Fibroblast of the aortic adventitia (primary cell): ENCODE measurements at places on chromosomes 7 and 10. TPM values are rescaled to one million over a fixed set of nuclear protein-coding genes. Genes with fewer than 3 reads are reported as not detected.

SRGN gene
- total RNA-seq: 65.8 and 127 TPM in 2 replicates

DNA sequence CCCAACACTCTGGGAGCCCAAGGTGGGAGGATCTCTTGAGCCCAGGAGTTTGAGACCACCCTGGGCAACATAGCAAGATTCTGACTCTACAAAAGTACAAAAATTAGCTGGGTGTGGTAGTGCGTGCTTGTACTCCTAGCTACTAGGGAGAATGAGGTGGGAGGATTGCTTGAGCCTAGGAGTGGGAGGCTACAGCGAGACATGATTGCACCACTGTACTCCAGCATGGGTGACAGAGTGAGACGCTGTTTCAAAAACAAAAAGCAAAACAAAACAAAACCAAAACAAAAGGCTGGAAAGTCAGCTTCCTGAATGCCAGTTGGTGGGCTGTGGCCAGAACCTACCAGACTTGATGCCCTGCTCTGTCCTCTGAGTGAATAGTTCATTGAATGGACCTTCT is 242.8 kb downstream of the PHTF2 start:
- no peak for DNase-seq

- DNase-seq: peak; percentile 27
Measured at GRCh38 chr10:51876503-51876902, 177.1 kb upstream of the CSTF2T start.

DNA sequence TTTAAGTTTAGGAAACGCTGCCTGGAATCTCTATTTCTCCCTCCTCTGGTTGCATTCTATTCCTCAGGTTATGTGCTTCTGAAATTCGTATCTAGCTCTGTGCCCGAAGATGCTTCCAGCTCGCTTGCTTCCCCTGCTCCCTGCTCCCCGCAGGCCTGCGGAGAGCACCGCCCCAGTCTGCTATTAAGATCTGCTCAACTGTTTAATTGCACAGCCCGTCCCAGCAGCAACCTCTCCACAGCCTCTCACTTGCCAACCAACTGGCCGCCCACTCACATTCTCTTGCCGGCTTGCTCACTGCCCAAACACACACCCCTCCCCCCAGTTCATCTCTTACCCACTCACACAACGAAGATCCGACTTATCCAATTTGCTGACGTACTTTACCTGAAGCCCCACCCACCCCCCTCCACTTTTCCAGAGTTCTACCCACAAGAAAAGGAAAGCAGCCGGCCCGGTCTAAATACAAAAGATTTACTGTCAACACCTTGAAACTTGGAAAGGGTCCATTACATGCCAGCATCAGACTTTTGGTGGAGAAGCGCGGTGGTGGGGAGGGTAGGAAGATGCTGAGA is 167.3 kb upstream of the KLF14 start:
- peak; percentile 94 for DNase-seq

GNG11 gene
- 37.0 and 56.9 TPM in 2 replicates for total RNA-seq

C10orf95 gene
- total RNA-seq: not detected in 2 replicates

DNA sequence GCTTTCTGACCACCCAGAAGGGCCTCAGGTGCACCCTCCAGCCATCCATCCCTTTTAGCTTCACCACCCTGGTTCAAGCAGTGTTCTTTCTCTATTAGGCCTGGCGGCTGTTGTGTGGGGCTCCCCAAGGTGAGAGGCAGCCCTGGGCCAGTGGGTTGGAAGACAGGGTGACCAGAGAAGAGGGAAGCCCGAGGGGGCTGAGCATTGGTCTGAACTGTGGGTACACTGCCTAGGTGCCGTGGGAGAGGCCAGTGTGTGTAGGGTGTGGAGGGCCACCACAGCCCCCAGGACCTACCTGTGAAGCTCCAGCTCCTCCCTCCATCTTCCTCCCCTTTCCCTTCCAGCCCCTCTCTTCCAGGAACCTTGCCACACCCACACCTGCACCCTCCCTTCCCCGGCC is 9.1 kb upstream of the MTPAP start:
- DNase-seq: no peak

GRCh38 chr10:86376852-86377796 is 10.5 kb upstream of the GRID1 start:
- peak; percentile 43 for DNase-seq

OR2A12 gene
- not detected in 2 replicates for total RNA-seq

DNA sequence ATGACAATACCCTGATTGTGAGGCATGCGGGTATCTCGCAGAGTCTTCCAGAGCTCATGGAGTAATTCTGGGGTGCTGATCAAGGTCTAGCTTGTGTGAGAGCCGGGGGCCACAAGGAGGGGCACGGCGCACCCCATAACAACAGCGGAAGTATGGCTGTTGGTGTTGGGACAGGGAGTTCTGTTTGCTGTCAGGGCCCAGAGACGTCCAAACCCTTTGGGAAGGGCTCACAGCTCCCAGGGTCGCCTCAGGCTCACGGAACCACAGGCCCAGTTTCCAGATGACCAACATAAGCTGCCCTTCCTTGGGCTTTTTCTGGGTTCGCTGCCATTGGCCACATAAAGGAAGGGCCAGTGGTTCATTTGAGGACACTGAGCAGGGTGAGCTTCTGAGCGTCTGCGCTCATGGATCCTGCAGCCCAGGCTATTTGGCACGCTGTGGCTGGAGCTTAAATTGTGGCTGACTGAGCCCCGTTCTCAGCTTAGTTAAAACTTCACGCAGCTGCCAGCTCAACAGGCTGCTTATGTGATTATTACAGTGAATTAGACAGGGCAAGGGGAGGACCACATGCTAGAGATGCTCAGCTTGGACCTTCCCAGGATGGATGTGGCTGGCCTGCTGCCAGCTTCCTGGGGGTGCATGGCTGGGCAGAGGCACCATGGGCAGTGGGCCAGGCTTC is 92.3 kb downstream of the DNAJB6 start:
- no peak for DNase-seq

- peak; percentile 82 for DNase-seq
Measured at GRCh38 chr7:121016966-121017365, 28.5 kb downstream of the CPED1 start.

PGAM1 gene
- total RNA-seq: 107 and 362 TPM in 2 replicates

- no peak for DNase-seq
Measured at GRCh38 chr7:2621948-2622640, 9.7 kb upstream of the TTYH3 start.

DNA sequence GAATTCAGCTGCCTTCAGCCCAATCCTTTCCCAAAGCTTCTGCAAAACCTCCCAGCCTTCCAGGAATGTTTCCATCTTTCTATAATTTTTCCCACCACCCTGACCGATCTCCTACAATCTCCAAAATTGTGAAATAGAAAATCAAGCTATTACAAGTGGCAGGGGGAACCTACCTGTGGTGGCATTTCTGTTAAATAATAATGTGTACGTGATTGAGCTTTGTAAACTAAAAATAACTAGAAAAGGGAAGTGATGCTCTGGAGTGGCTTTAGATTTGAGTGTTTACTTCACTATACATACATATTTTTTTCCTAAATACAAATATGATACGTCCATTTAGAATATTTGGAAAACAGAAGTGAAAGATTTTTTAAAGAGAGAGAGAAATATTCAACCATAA is 593.6 kb downstream of the GRM8 start:
- no peak for DNase-seq

GRCh38 chr7:108078211-108078673 is 51.9 kb downstream of the LAMB4 start:
- peak; percentile 74 for DNase-seq

DNA sequence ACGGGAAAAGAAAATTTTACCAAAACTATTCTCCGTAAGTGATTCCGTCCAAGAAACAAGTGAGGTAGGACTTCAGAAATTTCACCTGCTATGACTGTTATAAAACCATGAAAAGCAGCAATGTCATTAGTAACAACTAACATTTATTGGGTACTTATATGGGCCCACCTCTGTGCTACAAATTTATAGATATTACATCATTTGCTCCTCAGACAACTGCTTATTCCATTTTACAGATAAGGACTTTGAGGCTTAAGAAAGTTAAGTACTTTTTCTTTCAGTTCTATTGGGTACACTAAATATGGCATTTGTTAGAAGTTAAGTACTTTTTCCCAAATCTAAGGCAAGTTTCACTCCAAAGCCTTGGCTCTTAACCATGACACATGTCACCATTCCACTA is 36.3 kb downstream of the HACD1 start:
- no peak for DNase-seq

DNA sequence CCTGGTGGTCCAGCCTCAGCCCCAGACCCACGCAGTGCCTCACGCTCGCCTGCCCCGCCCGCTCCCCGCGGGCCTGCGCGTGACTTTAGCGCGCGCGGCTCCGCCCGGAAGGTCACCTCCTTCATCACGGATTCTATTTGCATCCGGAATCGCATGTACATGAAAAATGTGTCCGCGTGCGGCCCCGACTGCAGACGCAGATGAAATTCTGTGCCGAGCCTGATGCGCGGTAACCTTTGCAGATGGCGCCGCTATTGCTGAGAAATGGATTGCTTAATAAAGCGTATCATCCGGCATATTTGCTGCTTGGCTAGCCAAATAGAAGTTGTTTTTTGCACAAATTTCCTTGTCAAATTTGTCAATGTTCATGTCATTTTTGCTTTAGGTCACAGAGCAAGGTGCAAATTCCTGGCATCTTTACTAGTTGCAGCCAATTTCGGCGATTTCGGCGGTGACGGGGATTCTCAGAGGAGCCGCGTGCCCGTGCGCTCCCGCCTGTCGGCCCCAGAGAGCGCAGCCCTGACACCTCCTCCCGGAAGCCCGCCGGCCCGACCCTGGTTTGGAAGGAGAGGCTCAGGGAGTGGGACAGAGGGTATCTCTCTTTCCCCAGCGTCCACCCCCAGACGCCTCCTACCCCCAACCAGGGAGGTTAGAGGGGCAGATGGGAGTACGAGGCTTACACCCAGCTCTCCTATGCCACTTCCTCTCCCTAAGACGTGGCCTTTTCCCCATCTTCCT is 85.9 kb upstream of the PAX2 start:
- DNase-seq: no peak

HOXA3 gene
- total RNA-seq: 1.2 and 3.5 TPM in 2 replicates

C1QL3 gene
- total RNA-seq: 0.09 TPM in 1 of 2 replicates, not detected in the other

DNA sequence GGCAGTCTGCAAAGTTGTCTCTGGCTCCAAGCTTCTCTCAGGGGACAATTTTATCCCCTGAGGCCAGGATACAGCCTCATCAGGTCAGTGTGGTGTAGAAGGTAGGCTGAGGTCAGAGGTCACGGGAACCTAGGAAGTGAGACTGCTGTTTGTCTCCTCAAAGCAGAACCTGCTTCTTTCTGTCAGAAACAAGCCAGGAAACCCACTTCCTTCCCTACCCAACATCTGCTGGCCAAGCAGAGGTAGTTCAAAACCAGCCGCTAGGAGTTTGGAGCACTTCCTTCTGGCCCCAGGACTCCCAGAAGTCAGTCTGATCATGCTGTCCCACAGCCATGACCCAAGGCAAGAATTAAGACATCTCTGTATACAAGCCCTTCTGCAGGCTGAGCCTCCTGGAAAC is 12.2 kb downstream of the CLRN3 start:
- DNase-seq: no peak

JAZF1 gene
- 1.5 and 8.3 TPM in 2 replicates for total RNA-seq

RINT1 gene
- total RNA-seq: 10.2 and 18.1 TPM in 2 replicates

GRCh38 chr10:77308084-77308732 is 329.4 kb downstream of the KCNMA1 start:
- no peak for DNase-seq

GRCh38 chr10:132588301-132589013 is 50.9 kb downstream of the INPP5A start:
- peak; percentile 32 for DNase-seq

DNA sequence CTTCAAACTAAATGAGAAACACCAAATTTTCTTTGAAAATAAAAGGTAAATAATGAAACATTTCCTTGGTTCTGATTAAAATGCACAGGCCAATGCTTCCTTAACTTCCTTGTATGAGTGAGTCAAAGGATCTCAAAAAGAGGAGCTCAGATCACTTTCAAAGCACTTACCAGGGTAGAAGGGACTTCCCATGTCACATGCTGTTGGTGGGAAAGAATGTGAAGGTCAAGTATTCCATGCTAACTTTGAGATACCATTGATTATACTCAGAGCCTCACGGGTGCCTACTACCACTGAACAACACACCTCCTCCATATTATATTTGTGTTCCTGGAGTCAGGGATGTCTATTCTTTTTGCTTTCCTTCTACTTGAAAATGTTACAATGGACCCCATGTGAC is 233.5 kb upstream of the KIAA1217 start:
- no peak for DNase-seq

- DNase-seq: peak; percentile 90
Measured at GRCh38 chr10:102150970-102151773, 1.0 kb upstream of the NOLC1 start.

- DNase-seq: peak; percentile 90
Measured at GRCh38 chr7:17234398-17235031, 63.9 kb upstream of the AHR start.

GRCh38 chr10:22505911-22506685 is 160.8 kb downstream of the SPAG6 start:
- no peak for DNase-seq

DNA sequence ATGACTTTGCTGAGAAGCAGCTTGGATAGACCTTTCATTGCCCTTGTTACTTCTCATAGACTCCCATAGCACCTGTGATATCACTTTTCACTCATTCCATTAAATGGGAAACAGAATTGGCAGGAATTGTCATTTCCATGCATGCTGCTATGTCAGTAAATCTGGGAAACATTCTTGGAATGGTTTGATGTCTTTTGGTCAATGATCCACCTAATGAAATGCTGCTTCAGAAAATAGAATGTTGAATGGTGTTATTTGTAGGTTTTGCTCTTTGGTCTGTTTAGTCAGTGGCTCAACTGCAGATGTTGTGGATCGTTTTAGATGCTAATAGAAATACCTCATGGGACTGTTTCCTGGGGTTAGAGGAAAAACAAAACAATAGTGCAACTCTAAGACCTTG is 127.8 kb downstream of the PLPP4 start:
- DNase-seq: no peak

ADRA2A gene
- 0.82 and 2.6 TPM in 2 replicates for total RNA-seq

DNA sequence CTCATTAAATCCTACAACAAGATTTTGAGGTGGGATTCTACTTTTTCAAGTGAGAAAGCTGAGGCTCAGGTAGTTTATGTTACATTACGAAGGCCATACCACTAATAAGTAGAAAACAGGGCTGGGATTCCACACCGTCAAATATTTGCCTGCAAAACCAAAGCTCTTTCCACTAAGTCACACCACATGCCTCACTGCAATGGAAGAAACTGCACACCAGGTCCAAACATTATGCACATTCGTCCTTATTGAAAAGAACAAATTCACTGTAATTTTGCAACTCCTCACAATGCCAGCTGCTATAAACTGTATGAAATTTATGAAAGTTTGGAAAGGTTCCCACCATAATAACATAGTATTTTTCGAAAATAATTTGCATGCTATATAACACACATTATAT is 66.5 kb downstream of the DGKB start:
- DNase-seq: no peak

UCMA gene
- total RNA-seq: not detected in 2 replicates

TMEM26 gene
- total RNA-seq: 5.7 and 20.5 TPM in 2 replicates
